Activated CD8-positive, alpha-beta memory T cell treated with anti-CD3 and anti-CD28 coated beads for 24 hours (primary cell): ENCODE measurements at places on chromosomes 5 and 9.

- no peak for DNase-seq
Measured at GRCh38 chr9:89177944-89178829, at the start of gene SHC3. Gene SHC3 (minus strand): TSS chr9:89178818. CDS start chr9:89178460, 358 bp downstream.

GRCh38 chr5:79746642-79747569 is 57.3 kb downstream of the CMYA5 start:
- DNase-seq, result no peak

- peak; percentile 48 for DNase-seq
Measured at GRCh38 chr9:93267091-93267541, 83.2 kb downstream of the WNK2 start.

GRCh38 chr9:97737429-97737828 is 40.3 kb upstream of the XPA start:
- no peak for DNase-seq

- no peak for DNase-seq
Measured at GRCh38 chr5:140213370-140213983, 38.5 kb downstream of the CYSTM1 start.

- no peak for DNase-seq
Measured at GRCh38 chr5:134446938-134447337, 35.3 kb upstream of the CDKN2AIPNL start.
